ENCODE measurements at places on chromosomes 1 and 21. TPM values are rescaled to one million over a fixed set of nuclear protein-coding genes. Genes with fewer than 3 reads are reported as not detected.

The MATN1 gene
- 0.11 TPM for total RNA-seq

The CELA2B gene
- total RNA-seq = not detected

The LRRC38 gene
- 0.06 TPM for total RNA-seq

The SPRR2A gene
- not detected for total RNA-seq

The JUN gene
- total RNA-seq = 33.5 TPM

The STYXL2 gene
- total RNA-seq = not detected

The FBXO2 gene
- 9.1 TPM for total RNA-seq
